ENCODE measurements at places on chromosomes 5 and 9.

DNA sequence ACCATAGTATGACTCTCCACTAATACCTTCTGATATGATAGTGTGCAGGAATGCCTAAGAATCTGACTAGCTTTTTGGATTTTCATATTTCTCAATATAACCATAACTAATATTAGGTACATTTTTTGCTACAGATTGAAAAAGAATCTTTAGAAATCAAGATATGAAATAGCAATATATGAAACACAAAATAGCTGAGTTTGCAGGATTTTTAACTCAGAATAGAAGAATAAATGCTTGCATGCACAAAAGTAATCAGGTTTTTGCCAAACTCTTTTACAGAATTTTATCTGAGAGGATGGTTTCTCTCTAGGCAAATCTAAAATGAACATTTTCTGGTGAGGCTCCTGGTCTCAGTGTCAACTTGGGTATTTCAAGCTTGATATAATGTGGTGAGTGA lies 402.6 kb downstream of the TMEM232 start:
- no peak for DNase-seq

DNA sequence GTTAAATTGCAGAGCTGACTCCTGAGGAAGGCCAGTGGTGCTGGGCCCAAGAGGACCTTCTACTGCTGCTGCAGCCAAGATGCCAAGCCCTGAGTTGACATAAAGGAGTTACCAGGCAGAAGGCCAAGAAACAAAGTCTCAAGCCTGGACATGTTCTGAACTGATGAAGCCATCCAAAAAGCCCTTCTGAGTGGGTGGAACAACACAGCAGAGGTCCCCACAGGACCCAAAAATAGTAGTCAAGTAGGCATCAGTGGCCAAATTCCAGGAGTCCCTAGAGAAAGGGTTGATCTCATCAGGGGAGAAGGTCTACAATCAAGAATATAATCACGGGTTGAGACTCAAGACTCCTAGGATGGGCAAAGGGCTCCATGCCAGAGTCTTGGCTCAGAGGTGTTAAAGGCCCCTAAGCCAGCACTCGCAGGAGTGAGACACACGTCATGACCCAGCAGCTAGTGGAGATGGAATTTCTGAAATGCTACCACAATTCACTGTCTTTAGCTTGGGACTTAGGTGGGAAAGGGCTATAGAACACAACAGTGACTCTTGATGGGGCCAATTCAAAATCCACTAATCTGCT lies 119.7 kb downstream of the FANCC start:
- DNase-seq: no peak

DNA sequence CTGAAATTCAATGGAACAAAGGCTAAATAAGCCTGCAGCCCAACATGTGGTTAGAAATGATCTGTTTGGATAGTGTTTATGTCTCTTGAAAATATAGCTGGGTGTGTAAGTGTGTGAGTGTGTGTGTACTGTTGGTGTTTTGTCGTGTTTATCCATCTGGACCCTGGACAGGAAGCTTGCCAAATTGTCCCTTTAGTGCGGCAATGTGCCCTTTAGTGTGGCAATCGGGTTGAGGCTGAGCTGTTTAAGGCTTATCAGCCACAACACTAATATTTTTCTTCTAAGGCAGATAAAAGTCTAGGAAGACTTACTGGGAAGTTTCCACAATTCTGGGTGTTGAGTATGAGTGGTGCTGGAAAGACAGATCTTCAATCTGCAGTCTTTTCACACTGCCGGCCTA lies 180.2 kb downstream of the YTHDC2 start:
- DNase-seq: no peak

DNA sequence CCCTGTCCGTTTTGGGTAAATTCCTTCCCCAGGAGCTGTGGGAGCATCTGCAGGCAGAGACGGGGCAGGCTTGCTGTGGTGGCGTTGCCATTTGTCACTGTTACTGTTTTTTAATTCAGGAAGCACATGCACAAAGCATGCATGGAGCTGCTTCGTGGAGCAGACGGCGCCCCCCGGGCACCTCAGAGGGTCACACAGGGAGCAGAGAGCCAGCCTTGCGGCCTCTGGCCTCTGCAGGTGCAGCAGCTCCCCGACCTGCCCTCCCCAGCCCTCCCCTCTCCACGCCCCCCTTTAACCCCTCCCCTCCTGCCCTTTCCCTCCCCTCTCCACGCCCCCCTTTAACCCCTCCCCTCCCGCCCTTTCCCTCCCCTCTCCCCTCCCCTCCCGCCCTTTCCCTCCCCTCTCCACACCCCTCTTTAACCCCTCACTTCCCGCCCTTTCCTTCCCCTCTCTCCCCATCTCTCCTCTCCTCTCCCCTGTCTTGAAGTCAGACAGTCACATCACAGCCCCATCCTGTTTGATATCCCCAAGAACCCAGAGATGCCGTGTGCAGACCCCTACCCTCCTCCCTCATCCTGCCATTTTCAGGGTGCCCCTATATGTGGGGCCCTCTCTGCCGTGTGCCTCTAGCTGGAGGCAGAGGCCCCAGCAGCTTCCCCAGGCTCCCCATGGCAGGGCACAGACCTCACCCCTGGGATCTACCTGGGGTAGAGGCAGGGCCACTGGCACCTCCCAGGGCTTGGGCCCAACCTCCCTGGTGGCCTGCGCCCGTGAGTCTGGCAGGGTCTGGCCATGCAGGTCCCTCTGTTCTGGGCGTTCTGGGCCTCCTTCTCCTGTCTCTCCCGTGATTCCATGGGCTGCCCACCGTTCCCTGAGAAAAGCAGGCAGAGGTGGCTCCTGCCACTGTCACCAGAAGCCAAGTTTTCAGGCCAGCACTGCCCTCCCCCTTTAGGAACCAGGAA lies 29.6 kb upstream of the UBAC1 start:
- no peak for DNase-seq

DNA sequence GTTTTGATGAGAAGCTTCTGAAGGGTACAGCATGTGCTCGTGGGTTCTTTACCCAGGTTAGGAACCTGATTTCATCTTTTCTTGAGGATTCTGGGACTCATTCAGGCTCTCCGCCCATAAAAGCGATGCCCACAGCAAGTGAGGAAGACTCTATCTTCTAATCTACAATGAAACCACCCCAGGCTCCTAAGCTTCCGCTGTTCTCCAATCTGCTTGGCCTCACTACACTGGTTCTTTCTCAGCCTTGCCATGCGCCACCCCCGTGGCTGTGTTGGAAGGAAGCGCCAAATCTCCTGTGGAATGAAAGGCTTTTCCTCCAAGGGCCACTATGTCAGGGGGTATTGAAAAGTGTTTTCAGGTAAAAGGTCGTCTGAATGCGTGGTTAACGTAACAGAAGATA lies 135.6 kb downstream of the MYO10 start:
- DNase-seq: no peak

DNA sequence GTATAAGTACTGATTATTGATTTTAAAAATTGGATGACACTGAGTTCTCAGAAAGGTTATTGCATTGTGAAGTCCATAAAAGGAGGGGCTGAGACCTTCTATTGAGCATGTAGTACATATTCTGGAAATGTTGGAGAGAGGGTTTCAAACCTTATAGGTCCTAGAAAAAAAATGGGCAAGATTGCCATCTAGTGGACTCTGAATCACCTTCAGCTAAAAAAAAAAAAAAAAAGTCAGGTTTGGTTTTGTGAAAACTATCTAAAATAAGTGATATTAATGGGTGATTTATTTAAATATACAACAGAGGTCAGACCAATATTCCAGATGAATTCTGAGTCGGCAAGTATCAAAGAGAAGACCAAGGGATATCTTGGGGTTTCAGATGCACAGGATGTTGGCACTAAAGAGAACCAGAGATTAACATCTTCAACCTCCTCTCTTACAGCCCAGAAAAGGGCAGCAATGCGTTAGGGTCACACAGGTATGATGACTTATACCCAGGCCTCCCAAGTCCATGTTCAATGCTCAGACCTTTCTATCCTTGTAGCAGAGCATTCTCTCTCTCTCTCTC lies 109.8 kb upstream of the NMUR2 start:
- DNase-seq: no peak

DNA sequence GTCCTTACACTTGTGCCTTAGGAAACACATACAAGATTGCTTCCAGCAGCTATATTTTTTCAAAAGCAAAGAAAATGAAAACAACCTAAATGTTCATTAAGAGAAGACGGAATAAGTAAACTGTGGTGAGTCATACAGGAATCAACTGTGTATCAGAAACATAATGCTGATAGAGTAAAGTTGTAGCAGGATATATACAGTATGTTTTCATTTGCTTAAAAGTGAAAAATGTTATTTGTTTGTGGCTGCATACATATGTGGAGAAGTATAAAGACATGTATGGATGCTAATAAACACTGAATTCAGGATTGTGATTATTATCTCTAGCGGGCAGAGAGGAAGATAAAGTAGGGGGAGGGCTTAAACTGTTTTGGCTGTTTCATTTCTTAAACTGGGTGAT lies 8.3 kb downstream of the DCTN4 start:
- DNase-seq: no peak

DNA sequence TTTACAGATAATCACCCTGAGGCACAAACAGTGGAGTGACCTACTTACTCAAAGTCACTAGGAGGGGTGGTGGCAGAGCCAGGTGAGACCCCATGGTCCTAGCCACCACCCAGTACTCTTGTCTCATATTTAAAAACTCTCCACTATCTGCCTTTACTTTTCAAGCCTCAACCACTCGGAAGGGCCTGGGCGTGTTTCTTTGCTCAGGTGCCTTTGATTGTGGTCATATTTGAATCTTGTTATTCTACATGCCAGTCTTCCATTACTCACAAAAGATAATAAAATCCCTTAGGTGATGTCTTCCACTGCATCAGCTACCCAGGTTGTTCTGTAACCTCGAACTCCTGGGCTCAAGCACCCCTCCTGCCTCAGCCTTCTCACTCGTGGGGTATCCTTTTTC lies 20.7 kb upstream of the TRIM36 start:
- no peak for DNase-seq

DNA sequence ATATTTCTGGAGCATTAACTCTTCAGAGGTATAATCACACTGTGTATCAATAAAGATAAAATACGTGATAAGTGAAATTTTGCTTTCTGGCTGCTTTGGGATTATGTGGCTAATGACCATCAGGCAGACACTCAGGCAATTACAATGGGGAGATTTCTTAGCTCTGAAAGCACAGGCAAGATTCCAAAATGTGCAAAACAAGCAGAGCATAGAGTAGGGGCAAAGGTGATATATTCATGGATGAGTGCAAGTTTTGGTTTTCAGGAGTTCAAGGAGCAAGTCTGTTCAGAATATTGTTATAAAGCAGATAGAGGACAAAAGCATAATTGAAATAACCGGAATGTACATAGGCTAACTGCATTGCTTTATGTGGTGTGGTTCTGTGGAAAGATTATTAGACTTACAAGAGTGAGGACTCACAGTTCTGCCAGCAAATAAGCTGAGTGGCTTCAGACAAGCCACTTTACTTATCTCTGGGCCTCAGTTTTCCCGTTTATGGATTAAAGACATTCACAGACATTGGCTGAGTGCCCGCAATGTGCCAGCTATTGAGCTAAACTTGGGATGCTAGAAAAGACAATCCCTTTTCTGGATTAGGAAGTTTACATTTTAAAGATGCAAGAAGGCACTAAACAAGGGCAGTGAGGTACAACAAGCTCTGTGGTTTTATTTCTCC lies 945.6 kb upstream of the ARRDC3 start:
- no peak for DNase-seq

GRCh38 chr5:31485376-31486207 lies 46.3 kb downstream of the DROSHA start:
- no peak for DNase-seq

- no peak for DNase-seq
Measured at GRCh38 chr5:150853561-150853960, 7.2 kb downstream of the IRGM start.

- no peak for DNase-seq
Measured at GRCh38 chr5:173238312-173239232, 3.6 kb upstream of the NKX2-5 start.

GRCh38 chr9:113474360-113475028 lies 11.0 kb downstream of the RGS3 start:
- no peak for DNase-seq

GRCh38 chr9:69759021-69759420 lies 790 bp downstream of the PTAR1 start:
- DNase-seq: no peak

DNA sequence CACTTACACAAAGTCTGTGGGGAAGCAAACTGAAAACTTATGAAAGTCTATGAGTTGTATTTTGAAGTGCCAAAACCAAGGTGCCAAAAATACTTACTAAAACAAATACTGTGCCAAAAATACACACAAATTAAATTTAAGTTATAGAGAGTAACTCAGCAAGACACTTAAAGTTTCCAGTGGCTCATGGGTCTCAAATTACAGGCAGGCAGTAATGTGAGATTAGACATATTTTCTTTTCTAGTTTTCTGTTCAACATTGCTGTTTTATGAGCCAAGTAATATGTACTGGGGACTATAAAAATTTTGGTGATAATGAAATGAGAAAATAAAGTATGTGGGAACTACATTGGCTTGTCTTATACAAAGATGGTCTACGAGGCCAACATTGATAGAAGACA lies 172.2 kb upstream of the SNX2 start:
- DNase-seq: no peak

- DNase-seq: no peak
Measured at GRCh38 chr9:128995791-128996190, 32.3 kb downstream of the SH3GLB2 start.

- no peak for DNase-seq
Measured at GRCh38 chr9:115978659-115979096, 174.9 kb upstream of the PAPPA start.

GRCh38 chr5:153480401-153480800 lies 10.1 kb upstream of the GRIA1 start:
- DNase-seq: no peak

DNA sequence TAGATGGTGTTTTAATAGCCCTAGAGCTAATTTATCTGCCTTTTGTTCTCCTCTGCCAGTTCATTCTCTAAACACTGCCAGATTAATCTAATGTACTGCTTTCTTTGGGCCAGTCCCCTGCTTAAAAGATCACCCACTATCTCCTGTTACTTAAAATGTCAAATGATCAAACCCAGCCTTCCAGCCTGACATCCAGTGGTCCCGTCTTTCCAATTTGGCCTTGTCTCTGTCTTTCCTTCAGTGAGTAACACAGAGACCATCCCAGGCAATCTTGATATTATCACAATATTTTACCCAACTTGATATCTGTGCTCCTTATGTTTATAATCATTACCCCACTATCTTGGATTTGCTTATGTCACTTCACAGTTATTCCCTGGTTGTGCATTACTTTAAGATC lies 12.0 kb downstream of the PRR16 start:
- no peak for DNase-seq

DNA sequence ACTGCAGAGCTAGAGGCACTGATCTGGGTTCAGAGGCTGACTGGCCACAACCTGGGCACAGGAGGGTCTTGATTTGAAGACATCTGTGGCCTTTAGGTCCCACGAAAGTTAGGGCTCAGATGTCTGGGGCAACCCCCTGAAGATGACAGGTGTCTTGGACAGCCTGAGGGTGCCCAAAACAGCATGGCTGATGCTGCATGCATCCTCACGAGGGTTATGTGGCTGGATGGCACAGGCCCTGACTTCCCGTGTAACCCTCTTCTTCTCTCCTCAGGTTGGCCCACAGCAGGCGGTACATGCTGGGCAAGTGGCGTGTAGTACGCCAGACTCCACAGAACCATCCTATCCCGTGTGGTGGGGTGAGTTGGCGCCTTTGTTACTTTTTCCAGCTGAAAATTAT lies 29.8 kb upstream of the GFPT2 start:
- DNase-seq: no peak

All from stimulated activated CD4-positive, alpha-beta T cell treated with anti-CD3 and anti-CD28 coated beads, Interleukin-15, amount 100 ng/mL, for 1 hour (primary cell).